ENCODE measurements at places on chromosomes 16 and 17.
A peak's percentile ranks its signal among the peaks of the same experiment; 100 is the strongest.

DNA sequence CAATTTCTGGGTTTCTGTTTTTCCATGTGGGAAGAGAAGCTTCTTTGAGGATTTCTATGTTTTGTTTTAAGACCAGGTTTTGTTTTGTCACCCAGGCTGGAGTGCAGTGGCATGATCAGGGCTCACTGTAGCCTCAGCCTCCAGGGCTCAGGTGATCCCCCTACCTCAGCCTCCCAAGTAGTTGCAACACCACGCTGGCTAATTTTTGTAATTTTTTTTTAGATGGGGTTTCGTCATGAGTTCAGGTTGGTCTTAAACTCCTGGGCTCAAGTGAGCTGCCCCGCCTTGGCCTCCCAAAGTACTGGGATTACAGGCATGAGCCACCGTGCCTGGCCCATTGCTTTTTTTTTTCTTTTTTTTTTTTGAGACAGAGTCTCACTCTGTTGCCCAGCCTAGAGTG lies 25.5 kb upstream of the TAOK1 start:
- no peak for DNase-seq

- DNase-seq = peak; percentile 20
These were observed 129.1 kb downstream of the MYO1D start for GRCh38 chr17:32747856-32748255.

- DNase-seq = no peak
These were observed 276.7 kb downstream of the PARN start for GRCh38 chr16:14353340-14353739.

- DNase-seq = no peak
These were observed 157.0 kb downstream of the COPRS start for GRCh38 chr17:31702041-31702440.

GRCh38 chr16:23518435-23518891 lies 8.2 kb upstream of the GGA2 start:
- DNase-seq = peak; percentile 86

- peak; percentile 68 for DNase-seq
These were observed 7.0 kb upstream of the SLC39A11 start for GRCh38 chr17:73099511-73099910.

- DNase-seq = no peak
These were observed 32.4 kb downstream of the NQO1 start for GRCh38 chr16:69693916-69694315.

GRCh38 chr17:44065668-44066203 lies 735 bp downstream of the LSM12 start:
- no peak for DNase-seq

DNA sequence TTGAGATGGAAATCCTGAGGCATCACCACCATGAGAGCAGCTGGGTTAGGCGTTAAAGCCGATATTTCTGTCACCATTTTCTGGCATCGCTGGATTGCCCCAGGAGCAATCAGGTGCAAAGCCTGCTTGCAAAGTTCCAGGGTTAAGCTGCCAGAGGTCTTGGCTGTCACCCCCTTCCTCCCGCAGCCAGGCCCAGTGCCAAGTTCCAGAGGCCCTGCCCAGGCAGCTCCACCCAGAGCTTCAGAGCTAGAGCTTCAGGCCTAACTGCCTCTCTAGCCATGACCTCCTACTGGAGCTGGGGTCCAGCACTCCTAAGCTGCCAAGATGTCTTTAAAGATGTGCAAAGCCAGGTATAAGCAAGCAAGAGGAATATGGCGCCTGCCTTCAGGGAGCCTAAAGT lies 8.8 kb upstream of the TMEM238L start:
- no peak for DNase-seq

DNA sequence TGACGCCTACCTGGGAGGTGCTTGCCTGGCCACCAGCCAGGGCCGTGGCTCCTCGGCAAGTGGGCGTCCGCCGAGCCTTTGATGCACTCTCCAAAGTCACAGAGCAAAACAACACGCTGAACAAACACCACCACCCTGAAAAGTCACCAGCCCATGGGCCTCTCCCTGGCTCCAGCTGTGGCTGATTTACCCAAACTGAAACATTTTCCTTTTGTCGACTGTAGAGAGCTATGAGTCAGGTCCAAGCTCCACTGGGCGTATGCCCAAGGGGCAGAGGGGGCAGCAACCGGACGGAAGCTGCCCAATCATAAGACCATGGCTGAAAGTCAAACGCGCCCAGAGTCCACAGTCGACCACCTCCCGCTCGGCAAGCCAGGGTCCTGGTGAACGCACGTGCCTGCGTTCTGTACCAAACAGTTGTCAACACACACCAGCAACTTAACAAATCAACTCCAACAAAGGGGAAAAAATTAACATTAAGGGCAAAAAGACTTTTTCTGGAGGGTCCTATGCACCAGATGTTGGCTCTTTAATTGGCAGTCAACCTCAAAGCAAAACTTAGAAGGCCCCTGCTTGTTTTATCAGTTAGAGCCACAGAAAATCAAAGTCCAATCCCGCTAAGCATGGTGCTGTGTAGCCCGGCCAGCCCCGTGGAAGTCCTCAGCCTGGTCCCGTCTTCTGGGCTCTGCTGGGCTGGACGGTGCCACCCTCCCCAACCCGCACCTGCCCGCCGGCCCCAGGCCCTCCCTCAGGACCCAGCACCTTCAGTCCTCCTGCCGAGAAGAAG lies 47.3 kb downstream of the TBC1D16 start:
- no peak for DNase-seq

DNA sequence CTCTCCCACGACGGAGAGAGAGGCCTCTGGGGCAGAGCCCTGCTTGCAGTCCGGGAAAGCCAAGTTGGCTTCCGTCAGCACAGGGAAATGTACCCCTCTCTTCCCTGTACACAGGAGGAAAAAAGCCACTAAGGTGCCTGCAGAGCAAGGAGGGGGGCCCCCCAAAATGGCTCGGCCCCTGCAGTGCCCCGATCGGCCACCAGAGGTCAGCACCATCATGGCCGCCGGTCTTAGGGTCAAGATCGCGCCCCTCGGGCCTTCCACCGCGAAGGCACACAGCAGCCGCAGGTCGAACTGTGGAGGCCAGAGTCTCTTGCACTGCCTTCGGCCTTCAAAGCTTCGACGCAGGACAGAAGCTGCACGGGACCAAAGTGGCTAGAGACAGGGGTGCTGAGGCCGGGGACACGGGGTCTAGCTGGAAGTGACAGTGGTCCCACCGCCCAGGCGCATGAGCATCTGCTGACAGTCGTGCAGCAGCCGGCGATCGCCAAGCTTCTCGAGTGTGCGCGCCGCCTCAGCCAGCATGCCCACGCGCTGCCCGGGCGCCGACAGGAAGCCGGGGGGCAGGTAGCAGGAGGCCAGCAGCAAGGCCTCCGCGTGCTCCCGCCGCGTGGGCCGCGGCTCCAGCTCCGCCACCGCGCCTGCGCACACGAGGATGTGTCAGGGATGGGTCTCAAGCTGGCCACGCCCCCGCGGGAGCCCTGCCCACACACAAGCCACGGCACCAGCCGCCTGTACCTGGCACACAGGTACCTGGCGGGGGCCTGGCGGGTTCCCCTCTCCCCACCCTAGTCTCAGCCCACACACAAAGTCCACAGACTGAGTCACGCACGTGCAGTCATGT lies 24.4 kb downstream of the SREBF1 start:
- DNase-seq = peak; percentile 80
